ENCODE measurements at places on chromosomes 16 and 17.
A peak's percentile ranks its signal among the peaks of the same experiment; 100 is the strongest.

DNA sequence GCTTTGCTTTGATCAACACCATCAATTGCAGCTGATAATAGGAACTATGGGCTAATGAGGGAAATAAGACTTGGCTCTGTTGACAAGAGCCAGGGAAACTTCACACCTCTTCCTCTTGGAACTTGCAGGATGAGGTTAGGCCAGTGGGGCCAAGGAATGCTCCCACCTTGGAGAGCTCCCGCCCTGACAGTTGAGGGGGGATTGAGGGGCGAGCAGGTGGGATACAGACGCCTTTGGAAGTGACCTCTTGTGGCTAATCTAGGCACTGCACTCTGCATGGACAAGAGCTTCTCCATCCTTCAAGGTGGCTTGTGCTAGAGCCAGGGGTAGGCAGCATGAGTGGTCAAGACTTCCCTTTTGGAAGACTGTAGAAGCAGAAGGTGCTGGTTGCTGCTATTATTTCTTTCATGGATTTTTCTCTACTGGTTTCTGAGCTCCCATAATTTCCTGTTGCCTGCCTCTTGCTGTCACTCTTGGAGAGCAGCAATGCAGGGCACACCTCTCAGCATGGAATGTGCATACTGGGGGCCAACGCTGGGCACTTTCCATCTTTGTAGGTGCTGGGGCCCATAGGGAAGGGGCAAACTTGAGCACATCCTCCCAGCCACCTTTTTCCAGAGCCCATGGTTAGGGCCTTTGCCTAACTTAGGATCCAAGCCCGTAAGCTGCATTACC, 2.3 kb upstream of the PHF12 start:
- peak; percentile 44 for DNase-seq

DNA sequence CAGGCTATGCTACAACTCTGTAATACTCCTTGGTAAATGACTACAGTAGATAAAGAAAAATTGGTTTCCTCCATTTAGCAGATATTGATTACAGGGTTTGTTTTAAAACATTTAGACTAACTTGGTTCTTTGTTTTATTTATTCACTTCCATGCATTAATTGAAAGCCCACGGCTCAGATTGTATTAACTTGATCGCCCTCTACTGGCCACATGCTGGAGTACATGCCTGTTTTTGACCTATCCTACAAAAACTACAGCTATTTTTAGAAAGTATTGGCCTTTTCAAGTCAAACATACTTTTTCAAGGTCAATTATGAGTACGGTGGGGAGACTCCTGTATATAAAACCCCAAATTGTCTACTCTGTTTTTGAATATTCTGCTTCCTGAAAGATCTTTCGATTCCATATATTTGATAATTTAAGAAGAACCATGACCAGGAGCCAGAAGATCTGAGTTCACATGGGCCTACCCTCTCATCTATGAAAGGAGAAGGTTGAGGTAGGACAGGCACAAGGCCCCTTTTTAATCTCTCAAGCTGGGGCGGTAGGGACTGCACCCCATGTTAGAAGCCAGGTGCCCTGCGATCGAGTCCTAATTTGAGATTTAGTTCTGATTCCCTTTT, 51.8 kb downstream of the CA10 start:
- DNase-seq: peak; percentile 73

DNA sequence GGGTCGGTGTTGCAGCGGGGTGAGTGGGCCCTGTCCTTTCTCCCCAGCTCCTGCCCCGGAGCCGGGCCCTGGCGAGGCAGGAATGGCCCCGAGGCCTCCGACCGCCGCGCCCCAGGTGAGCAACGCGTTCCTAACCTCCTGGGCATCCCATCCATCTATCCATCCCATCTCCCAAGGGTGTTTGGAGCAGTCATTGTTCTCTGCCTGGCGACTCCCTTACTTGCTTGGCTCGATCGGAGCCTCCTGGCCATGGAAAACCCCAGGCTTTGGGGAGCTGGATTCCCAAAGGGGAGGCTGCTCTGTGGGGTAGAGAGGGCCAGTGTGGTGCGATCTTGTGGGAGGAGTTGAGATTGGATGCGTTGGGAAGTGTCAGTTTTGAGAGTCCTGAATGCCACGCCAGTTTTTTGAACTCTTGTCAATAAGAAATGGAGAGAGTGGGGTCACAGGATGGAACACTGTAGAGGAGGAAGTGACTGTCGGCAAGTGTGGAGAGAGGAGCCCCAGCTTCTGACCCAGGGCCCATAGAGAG, 684 bp downstream of the ZFP90 start:
- peak; percentile 25 for DNase-seq

- no peak for DNase-seq
These were observed 83.9 kb downstream of the NT5M start for GRCh38 chr17:17387017-17387497.

- no peak for DNase-seq
These were observed 15.4 kb upstream of the HSBP1 start for GRCh38 chr16:83792391-83792790.

- peak; percentile 38 for DNase-seq
These were observed 8.7 kb upstream of the SLC7A5 start for GRCh38 chr16:87877942-87878507.

GRCh38 chr16:59543641-59544040, 809.5 kb upstream of the GOT2 start:
- no peak for DNase-seq
